ENCODE measurements at places on chromosomes 12 and 14.

GRCh38 chr12:66596199-66596598, 82.7 kb downstream of the GRIP1 start:
- no peak for DNase-seq

DNA sequence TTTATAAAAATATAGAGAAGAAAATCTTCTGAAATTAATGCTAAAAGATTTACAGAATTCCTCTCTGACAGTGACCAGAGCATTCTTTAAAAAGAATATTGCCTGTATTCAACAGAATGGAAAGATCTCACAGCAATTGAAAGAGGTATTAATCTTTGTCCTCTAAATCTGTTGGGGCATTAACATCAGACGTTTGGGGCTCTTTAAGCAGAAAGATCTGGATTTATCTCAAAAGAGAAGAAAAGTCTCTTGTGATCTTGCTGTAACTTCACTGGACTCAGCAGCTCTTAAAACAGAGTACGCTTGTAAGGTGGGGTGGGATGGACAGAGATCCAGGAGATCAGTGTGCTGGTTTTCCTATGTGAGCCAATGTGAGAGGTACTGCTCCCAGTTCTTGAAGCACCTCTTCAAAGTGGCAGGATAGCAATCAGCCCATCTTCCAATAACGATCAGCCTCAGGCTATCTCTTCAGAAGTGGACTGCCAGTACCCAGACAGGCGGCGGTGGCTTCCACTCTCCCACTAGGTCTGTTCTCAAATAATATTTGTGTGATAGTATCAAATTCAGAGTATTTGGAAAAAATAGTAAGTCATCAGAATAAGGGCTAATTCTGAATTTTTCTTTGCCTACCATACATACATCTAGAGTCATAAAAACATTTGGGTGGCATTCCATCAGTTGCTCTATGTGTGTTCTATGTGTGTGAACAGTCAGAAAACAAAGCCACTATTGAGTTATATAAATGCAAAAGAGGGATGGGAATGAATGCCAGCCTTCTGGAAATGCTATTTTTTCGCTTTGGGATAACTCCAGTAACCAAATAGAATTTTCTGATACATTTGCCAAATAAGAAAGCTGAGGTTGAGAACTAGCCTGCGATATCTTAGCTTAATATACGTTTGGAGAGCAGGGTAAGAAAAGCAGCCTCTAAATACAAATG, 237.4 kb upstream of the RGS6 start:
- DNase-seq = no peak

- DNase-seq = no peak
Measured at GRCh38 chr12:1655225-1655788, 26.3 kb downstream of the WNT5B start.

- DNase-seq = no peak
Measured at GRCh38 chr14:68926236-68926635, 52.9 kb downstream of the ACTN1 start.

DNA sequence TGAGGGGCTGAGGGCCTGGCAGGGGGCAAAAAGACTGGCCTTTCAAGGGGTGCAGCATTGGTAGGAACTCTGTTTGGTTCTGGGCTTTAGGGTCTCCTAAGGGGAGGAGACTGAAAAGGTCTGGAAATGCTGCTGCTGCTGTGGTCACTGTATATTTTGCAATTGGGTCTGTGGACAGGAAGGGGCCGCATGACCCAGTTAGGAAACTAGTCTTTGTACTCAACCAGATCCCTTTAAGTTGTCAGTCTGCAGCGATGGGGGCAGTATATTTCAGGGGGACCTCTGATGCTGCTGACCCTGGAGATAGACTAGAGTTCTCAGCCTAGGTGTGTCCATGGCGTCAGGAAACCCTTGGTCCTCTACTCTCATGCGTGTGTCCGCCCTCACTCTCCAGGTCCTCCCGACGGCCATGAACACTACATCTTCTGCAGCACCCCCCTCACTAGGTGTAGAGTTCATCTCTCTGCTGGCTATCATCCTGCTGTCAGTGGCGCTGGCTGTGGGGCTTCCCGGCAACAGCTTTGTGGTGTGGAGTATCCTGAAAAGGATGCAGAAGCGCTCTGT, 4.0 kb downstream of the LTB4R start:
- DNase-seq = no peak

DNA sequence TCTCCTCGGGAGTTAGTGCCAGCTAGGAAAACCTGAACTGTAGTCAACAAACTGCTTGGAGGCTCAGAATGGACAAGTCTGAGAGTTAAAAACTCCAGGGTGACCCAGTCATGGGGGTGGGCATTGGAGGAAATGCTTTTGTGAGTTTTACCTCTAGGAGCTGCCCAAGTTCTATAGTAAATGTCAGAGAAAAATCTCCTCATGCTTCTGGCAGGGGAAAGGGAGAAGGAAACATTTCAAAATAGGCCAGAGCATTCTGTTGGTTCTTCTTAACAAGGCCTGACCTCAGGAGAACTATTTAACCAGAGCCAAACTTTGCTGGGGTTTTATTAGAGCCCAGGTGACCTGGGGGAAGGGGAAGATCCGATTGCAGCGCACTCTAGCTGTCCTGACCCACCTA, 12.3 kb downstream of the NINJ2 start:
- no peak for DNase-seq

DNA sequence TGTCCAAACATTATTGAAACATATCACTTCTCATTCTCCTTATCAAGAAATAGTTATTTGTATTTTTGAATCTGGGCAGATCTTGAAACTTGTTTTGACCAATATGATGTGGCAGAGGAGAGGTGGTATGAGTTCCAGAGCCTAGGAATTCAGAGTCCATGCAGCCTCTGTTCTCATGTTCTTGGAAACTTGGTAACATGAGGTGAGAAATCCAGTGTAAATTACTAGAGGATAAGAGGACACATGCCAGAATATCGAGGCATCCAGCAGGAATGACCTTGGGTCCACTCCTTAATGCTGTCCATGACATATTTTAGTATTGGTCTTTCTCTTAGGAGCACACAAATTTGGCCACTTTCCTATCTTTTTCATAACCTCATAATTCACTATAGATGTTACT, 1374.6 kb downstream of the FSCB start:
- DNase-seq = no peak

GRCh38 chr12:123945287-123946151, 27.1 kb downstream of the CCDC92 start:
- no peak for DNase-seq

DNA sequence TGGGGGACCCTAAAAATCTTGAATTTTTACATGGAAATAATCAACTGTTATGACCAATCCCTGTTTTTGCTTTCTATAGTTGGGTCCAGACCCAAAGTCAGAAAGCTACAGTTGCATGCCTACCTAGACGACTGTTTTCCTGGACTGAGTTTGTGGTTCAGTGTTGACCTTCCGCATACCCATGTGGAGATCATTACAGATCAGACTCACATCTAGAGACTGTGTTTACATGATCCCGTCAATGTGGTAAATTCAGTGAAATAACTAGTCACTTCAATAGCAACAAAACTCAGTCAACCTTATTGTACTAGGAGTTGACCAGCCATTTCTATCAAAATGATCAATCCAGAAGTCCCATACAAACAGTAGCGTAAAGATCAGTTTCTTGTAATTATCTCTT, 257.6 kb downstream of the EGLN3 start:
- no peak for DNase-seq

DNA sequence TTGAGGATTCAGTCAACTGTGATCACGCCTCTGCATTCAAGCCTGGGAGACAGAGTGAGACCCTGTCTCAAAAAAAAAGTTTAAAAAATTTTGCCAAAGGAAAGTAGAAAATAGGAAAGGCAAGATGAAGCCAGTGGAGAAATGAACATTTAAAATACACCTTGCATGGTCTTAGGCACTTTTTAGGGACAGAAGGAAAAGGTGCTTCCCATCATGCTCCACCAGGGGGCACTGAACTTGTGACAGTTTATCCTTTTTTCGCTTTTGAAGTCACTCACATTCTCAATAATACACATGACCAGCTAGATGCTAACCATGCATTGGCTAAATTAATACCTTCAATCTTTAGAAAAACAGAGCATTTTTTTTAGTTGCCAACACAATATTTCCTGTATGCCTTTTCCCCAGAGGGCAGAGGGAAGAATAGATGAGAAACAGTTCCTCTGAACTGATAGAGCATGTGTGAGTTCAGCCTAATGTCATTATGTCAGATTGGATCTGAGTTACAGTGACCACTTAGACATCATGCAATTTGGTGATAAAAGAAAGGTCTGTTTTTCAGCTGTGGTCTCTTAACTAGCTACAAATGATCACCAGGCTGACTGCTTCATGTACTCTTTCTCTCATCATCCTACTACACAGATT, 221.8 kb upstream of the SSTR1 start:
- peak; percentile 31 for DNase-seq

GRCh38 chr12:79274501-79275064, 410.0 kb downstream of the SYT1 start:
- DNase-seq = no peak

GRCh38 chr14:104436741-104437701, 142.5 kb upstream of the C14orf180 start:
- peak; percentile 4 for DNase-seq

DNA sequence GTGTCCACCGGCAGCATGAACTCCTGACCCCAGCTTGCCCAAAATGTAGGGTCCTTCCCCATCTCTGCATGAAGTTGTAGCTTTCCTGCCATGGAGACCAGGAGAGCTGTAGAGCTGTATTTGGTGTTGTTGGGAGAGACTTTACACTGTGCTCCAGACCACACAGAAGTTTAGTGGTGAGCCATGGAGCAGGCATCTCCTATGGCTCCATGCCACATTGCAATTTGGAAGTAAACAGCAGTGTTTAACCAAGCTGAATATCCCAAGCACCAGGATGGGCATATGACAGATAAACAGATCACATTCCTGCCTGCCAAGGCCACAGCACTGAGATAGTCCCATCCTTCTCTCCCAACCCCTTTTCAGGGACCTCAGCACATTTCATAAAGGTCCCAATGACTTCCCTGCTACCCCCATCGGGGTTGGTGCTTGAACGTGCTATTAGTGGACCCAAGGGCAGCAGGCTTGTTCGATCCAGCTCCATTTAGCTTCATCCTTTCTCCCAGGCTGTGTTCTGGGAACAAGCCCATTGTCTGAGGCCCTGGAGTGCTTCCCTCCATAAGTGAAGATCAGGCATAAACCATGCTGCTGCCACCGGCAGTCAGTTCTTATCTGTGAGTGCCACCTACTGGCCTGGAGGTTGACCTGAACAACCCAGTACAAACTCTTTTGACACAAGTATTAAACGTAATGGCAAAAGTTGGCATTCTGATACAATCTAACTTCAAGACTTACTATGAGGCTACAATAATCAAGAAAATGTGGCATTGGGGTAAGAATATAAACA, 172.3 kb upstream of the ATXN7L3B start:
- peak; percentile 16 for DNase-seq

DNA sequence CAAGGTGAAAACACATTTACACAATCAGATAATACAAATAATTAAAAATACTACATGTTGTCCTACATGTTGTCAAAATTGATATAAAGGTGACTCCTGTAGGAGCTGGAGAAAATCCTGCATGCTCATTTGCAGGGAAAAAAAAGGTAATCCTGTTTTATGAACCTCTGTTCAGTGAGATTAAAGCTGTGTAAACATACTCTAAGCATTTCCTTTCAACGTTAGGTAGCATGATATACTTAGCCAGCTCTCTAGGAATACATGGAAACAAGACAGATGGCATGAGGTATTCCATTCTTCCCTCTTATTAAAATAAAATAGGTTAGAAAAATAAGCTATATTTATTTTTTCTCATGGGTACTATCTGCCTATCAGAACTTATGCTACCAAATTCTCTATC, 635.7 kb upstream of the FLRT2 start:
- DNase-seq = no peak

DNA sequence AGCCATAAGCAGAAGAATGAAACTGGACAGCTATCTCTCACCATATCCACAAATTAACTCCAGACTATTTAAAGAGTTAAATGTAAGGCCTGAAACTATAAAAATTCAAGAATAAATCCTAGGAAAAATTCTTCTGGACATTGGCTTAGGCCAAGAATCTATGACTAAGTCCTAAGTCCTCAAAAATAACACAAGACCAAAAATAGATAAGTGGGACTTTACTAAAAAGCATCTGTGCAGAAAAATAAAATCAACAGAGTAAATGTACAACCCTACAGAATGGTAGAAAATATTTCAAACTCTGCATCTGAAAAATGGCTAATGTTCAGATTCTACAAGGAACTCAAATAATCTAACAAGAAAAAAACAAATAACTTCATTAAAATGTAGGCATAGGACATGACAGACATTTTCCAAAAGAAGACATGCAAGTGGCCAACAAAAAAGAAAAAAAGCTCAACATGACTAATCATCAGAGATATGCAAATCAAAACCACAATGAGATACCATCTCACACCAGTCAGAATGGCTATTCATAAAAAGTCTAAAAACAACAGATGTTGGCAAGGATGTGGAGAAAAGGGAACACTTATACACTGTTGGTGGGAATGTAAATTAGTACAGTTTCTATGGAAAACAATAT, 61.0 kb upstream of the PPFIA2 start:
- no peak for DNase-seq

DNA sequence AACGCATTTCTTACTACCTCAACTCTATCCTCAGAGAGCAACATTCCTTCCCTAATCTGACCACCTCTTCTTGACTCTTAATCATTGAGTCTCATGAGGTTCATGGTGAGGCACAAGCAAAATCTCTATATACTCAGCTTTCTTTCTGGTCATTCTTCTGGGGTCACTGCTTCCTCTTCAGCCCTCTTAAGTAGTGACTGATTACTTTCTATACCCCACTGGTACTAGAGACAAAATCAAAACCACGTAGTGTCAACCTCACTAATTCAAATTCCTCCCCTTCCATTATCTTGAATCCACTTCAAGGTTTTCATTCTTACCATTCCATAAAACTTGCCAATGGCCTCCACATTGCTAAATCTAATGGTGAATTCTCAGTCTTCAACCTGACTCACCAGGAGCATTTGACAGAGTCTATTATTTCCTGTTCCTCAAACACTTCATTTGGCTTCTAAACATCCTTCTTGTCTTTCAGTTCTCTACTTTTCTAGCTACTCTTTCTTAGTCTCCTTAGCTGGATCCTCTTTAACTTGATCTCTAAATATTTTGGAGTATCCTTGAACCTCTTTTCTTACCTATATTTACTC, 6.8 kb downstream of the WDHD1 start:
- DNase-seq = no peak

DNA sequence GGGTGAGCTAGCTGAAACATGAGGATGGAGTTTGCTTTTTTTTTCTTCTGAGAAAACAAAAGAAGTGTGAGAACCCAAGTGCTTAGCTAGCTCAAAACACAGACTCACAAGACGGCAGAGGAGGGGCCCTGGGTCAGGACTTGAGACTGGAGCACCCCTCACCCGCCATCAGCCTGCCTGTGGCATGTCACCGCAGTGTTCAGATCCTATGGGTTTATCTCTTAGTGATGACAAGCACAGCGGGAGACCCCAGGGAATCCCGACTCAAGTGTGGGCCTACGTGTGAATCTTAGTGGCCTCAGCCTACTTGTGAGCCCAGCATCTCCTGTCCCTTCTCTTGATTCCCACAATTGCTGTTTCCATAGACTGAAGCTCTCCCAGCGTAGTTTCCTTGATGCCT, 22.9 kb downstream of the DYRK4 start:
- no peak for DNase-seq

- peak; percentile 78 for DNase-seq
Measured at GRCh38 chr12:76031414-76032042, at the start of gene PHLDA1. TSS of gene PHLDA1 (minus strand) at chr12:76031776.
